ENCODE measurements at places on chromosomes 13 and 19.

DNA sequence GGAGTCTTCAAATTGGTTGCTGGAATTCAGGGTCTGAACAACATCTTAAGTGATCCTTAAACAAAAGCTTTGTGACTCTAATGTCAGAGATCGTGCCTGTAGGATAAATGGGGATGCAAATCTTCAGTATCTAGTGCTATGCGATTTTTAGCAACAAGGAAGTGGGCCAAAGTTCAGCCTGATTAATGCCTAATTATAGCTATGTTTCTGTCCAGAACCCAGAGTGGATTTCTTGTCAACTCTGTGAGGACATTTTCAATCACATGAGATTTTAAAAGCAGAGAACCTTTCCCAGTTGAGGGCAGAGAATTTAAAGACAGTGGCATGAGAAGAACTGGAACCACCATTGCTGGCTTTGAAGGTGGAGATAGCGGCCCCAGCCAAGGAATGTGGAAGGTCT is 84.3 kb upstream of the PCDH9 start:
- DNase-seq: no peak

DNA sequence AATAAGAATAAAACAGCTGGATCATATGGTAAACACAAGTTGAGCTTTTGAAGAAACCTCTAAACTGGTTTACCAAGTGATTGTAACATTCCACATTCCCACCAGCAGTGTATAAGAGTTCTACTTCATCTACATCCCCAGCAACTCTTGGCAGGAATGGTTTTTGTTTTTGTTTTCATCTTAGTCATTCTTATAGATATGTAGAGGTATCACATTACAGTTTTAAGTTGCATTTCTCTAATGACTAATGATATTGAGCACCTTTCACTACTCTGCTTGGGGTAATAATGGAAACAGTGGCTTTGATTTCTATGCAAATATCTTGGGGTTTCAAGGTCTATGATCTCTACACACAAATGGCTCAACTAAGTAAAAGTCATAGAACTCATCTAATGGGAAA is 614.5 kb downstream of the TBC1D4 start:
- DNase-seq: no peak

GRCh38 chr19:47075179-47075810 is 26.9 kb upstream of the TMEM160 start:
- DNase-seq: no peak

- no peak for DNase-seq
Observed at GRCh38 chr13:60230593-60230992, 66.9 kb upstream of the DIAPH3 start.

DNA sequence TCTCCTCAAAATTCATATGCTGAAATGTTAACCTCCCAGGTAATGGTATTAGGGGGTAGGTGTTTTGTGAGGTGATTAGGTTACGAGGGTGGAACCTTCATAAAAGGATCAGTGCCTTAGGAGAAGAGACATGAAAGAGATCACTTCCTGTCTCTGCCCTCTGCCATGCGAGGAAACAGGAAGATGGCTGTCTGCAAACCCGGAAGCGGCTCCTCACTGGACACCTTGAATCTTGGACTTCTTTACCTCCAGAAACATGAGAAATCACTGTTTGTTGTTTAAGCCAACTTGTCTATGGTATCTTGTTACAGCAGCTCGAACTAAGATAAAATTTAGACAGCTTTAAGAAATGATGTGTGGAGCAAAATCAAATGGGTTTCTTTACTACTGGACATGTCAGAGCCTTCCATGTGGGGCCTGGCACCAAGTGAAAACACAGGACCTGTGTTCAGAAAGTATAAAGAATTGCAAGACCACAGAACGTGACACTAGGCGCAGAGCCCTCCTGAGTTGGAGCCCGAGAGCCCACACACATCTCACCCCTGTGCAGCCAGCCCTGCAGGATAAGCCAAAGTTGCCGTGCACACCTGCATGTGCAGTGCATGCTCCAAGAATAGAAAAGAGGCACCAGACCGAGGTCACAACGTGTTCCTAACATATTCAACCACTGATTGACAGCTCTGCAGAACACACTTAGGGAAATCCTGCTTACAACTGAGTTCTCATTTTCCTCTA is 112.5 kb upstream of the UQCRFS1 start:
- DNase-seq: no peak

DNA sequence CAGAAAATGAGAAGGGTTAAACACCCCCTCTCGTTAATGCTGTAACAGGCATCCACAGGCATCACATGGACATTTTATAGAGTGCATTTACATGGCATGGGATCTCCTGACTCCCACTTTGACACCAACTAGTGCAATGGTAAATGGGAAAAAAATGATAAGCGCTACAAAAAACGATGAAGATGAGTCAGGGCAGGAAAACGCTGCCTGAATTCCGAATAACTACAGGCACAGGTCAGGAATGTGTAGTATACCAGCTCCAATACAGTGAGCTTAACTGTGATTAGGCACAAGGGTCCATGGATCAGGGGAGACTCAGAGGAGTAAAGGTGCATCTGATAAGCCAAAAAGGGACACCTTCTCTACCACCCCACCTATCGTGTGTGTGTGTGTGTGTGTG is 223.6 kb downstream of the FOXO1 start:
- DNase-seq: no peak

Measured in activated T-cell treated with anti-CD3 and anti-CD28 coated beads, Interleukin-2, amount 50 U/mL, for 4 hours (primary cell).